Fibroblast of skin of right biceps (primary cell): ENCODE measurements at places on chromosomes 7 and 10.

- no peak for DNase-seq
These were observed 997.2 kb upstream of the GHITM start for GRCh38 chr10:83142074-83142563.

GRCh38 chr10:30284865-30285594 lies 64.0 kb downstream of the MTPAP start:
- no peak for DNase-seq

DNA sequence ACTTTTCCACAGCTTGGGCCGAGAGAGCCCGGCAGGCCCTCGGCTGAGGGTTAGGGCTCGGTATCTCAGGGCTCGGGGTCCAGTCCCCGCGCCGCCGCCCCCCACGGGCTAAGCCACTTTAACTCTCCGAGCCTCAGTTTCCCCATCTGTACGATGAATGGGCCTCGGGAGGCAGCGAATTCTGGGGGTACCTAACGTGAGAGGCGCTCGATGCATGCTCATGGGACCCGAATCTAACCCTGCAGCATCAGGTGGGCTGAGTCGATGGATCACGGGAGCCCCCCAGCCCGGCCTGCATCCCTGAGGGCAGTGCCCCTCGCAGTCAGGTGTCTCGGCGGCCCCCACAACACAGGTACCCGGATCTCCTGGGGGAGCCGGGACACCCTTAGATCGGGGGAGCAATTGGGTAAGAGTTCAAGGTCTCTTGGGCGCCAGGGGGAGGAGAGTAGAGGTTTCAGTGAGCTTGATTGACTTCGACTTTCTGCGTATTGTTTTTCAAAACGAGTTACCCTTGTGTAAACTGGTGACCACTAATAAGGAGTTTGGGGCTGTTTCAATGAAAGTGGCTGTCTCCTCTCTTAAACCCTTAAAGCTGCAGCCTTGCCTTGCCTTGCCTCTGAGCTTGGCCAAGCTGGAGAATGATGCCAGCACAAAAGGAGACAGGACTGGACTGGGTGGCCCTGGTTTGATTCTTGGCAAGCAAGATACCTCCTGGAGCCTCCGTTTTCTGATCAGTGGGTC lies 631 bp downstream of the POR start:
- DNase-seq: no peak

- DNase-seq: peak; percentile 86
These were observed 43.9 kb downstream of the GRK5 start for GRCh38 chr10:119251315-119251708.

DNA sequence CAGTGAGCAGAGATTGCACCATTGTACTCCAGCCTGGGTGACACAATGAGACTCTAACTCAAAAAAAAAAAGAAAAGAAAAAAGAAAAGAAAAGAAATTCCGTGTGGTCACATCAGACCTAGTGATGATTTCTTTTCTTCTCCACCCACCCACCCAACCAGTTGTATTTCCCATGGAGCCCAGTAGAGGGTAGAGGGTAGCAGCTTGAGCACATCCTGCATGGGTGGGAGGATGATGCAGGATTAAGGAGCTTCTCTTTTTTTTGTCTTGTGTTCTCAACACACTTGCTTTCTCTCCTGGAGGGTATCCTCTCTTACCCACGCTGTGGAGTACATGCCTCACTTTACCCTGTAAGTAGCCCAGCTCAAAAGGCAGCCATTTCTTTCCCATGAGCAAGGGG lies 118.6 kb upstream of the CARD11 start:
- DNase-seq: no peak

DNA sequence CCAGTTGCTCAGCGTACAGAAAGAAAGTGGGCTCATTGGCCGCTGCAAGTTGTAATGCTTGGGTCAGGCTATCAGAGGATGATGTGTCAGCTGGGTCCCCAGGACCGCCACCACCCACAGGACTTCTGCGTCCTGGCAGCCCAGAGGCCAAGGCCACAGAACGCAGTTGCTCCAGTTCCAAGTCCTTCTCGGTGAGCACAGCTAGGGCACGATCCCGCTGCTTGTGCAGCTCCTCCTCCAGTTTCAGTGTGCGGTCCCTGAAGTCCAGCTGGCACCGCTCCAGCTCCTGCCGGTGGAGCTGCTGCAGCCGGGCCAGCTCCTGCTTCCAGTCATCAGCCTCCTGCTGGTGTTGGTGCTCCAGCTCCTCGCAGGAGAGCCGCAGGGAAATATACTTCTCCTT lies 3.0 kb downstream of the GCC1 start:
- no peak for DNase-seq

GRCh38 chr10:31018962-31019361 lies 12.7 kb downstream of the ZNF438 start:
- no peak for DNase-seq

GRCh38 chr7:121099572-121099971 lies 111.1 kb downstream of the CPED1 start:
- DNase-seq: no peak

DNA sequence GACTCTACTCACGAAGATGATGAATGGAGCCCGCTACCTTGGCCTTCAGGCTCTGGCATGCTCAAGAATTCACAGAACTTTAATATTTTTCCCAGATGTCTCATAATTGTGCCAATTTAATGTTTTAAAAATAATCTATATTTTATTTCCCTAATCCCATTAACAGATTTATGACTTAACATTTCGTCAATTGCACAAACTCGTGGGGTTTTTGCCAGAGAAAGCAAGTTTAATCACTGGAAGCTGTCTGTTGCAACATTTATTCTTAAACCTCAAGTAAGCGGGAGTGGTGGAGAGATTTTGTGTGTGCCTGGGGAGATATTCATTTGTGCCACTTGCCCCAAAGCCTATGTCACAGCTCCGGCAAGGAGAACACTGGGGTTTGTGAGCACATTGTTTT lies 117.9 kb downstream of the TEX36 start:
- DNase-seq: peak; percentile 14

DNA sequence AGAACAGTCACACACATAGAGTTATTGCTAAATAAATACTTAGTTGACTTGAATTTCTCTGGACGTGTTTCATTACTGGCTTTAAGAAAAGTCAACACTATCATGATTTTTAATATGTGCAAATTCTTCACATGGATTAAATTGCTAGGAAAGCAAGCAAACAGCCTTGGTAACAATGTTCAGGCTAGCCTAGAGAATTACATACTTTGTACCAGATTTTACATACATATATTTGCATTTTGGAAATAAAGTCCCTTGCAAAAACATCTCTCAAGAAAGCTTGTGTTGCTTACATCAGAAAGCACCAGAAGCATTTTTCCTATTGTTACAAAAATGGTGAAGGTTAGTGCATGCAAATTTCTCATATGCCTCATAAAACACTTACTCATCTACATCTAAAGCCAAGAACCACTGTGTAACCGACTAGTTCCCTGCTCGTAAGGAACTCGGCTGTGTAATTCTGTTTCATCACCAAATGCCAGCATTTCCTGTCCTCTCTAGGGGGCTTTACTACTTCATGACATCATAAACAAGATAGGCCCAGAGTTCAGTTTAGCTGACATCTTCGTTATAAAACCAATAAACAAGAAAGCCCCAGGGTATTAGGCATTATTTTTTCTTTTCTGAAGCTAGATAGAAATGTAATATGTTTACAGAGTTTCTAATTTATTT lies 87.8 kb downstream of the CFAP58 start:
- peak; percentile 95 for DNase-seq

GRCh38 chr7:35430547-35431153 lies 176.8 kb upstream of the TBX20 start:
- peak; percentile 3 for DNase-seq

DNA sequence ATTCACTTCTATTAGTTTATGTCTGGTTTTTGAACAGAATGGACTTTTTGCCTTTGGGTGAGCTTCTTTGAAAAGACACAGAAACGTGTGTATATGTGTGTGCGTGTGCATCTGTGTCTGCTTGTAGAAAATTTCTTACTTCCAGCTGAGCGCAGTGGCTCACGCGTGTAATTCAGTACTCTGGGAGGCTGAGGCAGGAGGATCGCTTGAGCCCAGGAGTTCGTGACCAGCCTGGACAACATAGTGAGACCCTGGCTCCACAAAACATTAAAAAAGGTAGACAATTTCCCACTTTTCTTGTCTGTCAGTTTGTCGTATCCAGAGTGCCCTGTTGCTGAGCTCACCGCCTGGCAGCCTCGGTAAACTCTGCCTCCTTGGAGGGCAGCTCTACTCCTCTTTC lies 25.4 kb downstream of the PPP2R2D start:
- DNase-seq: no peak

DNA sequence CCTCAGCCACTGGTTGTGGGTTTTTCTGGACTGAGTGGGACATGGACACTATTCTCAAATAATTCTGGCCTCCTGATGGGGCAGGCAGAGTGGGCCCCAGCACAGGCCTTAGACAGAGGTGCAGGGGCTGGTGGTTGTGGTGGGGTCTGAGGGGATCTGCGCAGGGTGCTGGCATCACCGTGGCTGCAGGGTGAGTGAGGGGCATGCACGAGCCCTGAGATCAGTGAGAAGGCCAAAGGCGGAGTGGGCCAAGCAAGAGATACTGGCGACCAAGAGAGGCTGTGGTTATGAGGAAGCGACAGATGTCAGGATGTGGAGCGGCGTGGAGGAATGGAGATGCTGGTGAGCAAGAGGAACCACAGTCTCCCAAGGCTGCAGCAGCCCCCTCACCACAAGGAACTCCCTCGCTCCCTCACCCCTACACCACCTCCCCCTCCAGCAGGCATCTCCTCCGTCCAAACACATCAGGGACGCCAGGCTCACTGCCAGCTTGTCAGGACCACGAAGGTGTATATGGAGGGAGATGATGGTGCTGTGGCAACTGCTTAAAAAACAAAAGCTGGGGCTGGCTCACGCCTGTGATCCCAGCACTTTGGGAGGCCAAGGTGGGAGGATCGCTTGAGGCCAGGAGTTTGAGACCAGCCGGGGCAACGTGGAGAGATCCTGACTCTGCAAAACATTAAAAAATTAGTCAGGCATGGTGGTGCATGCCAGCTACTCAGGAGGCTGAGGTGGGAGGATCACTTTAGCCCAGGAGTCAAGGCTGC lies 9.6 kb downstream of the PRF1 start:
- DNase-seq: no peak

- DNase-seq: peak; percentile 84
These were observed at the start of gene ADO for GRCh38 chr10:62804356-62805230. TSS of gene ADO (plus strand) at chr10:62804720. CDS start at chr10:62805060, 340 bp downstream.

DNA sequence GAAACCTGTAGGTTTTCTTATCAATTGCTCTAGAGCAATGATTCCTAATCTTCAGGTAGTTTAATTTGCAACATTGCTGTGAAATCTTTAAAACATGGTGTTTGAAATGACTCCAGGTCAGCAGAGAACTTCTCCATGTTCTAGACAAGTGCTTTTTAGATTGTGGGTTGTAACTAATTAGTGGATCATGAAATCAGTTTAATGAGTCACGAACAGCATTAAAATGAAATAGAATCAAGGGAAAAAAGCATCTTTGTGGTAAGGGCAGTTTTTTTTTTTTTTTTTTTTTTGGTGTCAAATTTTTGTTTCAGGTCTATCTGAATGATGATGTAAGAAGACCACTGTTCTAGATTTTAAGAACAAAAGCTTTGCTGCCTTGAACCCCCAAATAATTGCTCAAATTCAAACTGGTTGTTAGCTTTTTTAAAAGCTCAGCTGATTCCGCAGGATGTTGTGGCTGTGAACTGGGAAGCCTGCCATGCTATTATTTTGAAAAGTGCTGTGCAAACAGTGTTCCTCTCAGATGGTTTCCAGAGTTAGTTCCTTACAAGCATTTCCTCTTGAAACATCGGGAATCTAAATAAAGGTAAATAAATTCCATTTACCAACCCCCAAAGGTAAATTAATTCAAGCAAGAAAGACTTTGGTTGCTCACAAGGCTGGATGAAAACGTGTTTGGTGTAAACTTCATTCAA lies 13.1 kb upstream of the PDK4 start:
- peak; percentile 20 for DNase-seq

- DNase-seq: no peak
These were observed 59.3 kb downstream of the FAM13C start for GRCh38 chr10:59303018-59303417.

DNA sequence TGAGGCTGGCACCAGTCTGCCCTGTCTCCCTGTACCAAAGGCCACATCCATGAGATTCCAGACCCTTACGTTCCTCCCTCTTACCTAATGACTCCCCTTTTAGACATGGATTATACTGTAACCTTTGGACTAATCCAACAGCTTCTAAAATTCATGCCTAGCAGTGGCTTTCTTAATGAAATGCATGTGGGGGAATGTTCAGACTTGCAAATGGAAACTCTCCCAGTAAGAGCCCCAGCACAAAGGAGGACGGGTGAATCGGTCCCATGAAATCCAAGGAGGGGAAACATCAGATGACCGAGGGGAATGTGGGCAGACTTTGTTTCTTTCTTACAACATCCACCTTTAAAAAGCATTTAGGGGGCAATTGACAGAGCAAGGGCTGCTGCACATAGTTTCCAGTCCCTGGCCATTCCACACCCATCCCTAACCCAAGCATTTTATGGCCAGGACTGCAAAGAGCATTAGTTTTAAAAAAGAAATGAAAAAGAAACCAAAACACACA lies 71.5 kb downstream of the COL13A1 start:
- DNase-seq: no peak

DNA sequence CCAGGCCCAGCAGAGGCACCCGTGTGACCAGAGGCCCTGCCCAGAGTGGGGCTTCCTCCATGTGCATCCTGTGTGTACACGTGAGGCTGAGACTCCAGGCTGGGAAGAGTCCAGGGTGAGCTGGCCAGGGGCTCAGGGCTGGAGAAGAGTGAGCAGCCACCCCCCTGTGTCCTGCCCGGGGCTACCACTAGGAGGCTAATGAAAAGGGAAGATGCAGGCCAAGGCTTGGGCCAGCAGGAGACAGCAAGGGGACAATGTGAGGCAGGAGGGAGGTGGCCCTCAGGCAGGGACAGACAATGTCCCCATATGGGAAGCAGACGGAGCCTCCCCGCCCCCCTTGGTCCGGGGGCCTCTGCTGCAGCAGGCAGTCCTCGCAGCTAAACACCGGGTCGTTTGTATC lies 102.0 kb downstream of the HIF1AN start:
- DNase-seq: no peak

GRCh38 chr10:98408799-98409198 lies 6.2 kb downstream of the PYROXD2 start:
- DNase-seq: no peak

DNA sequence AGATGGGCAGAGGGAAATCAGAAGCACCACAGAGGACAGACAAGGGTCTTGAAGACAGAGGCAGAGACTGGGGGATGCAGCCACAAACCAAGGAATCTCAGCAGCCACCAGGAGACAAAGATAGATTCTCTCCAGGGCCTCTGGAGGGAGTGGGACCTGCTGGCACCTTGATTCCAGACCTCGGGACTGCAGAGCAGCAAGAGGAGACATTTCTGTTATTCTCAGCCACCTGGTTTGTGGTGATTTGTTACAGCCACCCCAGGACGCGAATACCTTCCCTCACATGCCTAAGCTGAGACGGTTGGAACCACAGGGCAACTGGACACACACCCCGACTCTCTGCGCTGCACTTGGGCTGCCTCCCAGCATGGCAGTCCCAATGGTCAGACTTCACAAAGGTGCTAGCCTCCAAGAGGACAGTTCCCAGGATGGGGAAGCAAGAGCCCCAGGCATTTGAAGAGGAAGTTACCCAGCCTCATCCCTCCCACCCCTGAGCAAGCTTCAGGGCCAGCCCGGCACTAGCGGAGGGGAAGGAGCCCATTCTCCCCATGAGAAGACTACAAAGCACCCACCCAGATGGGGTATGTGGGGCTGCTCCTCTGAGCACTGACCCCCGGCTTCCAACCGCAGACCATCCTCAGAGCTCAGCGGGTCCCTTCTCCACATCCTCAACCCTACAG lies 104.6 kb upstream of the INSIG1 start:
- DNase-seq: no peak

- no peak for DNase-seq
These were observed at the start of gene LZTS2 for GRCh38 chr10:100999742-101000126. TSS of gene LZTS2 (plus strand) at chr10:100999808. CDS start at chr10:101002539, 2,731 bp downstream.

GRCh38 chr10:126185676-126186447 lies 202.4 kb downstream of the ADAM12 start:
- DNase-seq: no peak

- peak; percentile 82 for DNase-seq
These were observed 42.3 kb upstream of the SGCE start for GRCh38 chr7:94698275-94698674.
